Cardiac septum (tissue), 1 donor: ENCODE measurements at places on chromosomes 1 and 21. TPM values are rescaled to one million over a fixed set of nuclear protein-coding genes. Genes with fewer than 3 reads are reported as not detected.

DNA sequence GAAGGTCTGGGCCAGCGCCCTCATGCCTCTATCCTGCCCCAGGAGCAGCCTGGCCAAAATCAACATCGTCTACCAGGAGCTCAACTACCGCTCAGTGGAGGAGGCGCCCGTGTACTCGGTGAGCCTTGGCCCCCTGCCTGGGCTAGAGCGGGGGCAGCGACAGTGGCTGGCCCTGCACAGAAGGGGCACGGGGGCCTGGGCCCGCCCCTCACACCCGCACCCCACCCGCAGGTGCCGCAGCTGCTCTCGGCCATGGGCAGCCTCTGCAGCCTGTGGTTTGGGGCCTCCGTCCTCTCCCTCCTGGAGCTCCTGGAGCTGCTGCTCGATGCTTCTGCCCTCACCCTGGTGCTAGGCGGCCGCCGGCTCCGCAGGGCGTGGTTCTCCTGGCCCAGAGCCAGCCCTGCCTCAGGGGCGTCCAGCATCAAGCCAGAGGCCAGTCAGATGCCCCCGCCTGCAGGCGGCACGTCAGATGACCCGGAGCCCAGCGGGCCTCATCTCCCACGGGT is 10.8 kb downstream of the SCNN1D start:
- DNase-seq: no peak

DNA sequence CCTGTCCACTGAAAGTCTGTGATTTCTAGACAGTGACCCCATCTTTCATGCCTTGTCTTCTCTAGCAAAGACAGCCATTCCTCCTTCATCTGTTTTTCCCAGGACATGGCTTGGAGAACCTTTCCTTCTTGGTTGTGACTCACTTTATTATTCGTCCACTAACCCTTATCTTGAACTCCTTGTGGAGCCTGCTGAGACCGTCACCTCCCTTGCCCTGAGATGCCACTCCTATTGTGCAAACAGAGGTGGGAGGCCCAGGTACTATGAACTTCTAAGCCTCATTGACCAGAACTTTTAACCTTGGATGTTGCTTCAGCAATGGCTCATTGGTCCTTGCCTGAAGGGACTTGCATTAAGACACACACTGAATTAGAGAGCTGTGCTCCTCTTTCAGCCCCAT is 117.5 kb downstream of the FOXD2 start:
- no peak for DNase-seq

- DNase-seq: no peak
Measured at GRCh38 chr1:66207484-66207883, 326.5 kb upstream of the SGIP1 start.

DNA sequence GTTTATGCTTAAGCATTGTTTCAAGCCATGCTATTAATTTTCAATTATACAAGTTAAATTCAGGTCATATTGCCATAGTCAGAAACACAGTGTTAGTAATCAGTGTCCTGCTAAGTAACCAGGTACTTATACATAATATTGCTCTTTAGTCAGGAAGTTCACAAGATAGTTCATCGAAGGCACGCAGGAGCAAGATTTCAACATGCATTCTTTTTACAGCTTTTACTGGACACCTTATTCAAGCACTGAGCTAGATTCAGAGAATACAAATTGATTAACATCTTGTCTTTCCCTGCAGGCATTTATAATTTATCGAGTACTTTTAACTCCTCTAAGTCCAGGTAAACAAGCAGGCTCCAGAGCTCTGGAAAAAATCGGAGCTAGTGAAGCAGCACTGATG is 202.3 kb upstream of the BRINP3 start:
- no peak for DNase-seq

LEMD1 gene
- not detected for total RNA-seq
